ENCODE measurements at places on chromosomes 5 and 9.

- DNase-seq, result no peak
These were observed 35.5 kb downstream of the WDR36 start for GRCh38 chr5:111127453-111128195.

DNA sequence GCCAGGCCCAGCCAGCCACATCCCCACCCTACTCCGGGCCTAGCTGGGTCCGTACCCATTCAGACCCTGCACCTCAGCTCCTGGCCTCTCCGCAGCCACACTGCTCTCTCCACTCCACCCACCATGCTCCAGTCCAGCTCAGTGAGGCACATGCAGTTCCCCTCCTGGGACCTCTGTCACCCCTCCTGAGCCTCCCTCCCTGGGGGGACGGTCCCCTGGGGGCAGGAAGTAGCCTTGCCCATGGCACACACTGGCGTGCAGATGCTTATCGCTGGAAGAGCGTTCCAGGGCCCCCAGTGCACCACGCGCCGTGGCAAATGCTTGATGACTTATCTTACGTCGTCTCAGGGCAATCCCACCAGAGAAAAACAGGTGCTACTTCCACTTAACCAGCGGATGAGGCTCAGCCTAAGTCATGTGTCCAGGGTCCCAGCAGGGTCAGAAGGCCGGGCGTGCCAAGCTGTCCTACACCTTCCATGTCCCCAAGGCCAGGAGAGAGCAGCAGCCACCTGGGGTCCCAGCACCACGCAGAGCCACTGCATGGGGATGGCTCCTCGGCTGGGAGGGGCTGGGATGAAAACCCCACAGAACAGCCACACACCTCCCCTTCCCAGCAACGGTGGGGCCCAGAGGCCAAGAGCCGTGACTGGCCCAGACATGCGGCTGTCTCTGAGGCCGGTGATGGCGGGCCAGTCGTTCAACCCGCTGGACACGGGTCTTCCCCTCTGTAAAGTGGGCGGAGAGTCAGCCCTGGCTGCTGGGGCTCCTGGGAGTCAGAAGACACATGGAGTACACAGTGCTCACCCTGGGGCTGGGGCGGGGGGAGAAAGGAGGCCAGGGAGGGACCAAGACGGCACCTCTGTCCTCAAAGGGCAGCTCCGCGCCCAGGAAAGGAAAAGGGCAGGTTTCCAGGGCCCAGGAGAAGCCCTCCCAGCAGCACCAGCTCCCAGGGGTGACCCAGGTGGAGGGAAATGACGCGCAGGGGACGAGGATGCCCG, 2.6 kb upstream of the CCDC187 start:
- DNase-seq, result no peak

DNA sequence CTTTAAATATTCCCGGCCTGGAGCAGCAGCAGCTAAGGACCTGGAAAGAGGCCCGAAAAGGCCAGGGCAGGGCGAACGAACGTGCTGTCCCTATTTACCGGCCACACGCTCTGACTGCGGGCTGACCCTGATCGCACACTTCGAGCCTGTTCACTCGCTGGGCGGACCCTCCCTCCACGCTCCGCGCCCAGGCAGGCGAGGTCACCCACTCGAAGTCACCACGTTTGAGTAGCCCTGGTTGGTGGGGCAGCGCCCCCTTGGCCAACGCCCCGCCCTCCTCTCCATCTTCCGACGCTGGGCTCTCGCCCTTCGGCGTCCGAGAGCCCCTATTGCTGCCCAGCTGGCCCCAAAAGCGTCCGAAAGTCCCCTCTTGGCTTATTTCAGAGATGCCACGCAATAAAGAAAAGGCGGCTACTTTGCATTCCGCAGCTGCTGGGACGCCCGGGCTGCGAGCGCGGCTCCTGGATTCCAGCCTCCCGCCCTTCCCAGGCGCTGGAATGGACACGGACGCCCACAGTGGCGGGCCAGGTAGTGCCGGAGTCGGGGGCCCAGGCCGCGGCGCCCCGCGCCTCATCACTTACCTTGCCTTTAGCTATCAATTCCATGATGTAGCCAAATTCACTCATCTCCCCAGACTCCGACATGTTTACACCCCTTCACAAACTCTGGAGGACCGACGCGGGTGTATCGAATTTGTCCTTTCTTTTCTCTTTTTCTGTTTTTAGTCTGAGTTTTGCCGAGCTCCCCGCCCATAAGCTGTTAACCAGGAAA, 9.9 kb upstream of the TRIM36 start:
- DNase-seq, result no peak

GRCh38 chr9:119004618-119004990, 364.6 kb downstream of the BRINP1 start:
- DNase-seq, result peak; percentile 73

DNA sequence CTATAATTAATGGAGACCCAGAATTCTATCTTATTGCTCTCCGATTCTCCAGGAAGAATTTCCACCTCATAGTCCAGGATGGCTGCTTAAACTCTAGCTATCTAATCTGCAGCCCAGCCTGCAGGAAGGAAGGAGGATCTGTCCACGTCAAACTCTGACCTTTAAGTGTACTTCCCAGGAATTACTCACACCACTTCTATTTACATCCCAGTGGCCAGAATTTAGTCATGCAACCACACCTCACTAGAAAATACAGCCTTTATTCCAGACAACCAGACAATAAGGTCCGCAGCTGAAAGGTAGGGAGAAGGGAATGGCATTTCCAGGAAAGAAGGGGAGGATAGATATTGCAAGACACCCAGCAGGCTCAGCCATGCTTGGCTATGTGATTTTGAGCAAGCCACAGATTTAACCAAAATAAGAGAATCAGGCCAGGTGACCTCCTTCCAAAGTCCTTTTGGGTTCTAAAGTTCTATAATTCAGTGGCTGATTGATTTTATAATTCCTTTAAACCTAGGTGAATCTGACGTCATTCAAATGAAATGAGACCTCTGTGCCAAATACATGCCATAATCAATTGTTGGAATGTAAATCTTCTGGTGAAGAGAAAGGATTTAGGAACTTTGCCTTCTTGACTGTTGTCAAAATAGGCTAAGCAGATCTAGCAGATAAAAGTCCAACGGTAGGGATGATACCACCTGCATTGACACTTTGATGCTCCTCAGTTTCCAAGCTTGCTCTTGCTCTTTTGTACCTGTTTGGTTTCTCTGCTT, 3.7 kb upstream of the DENND1A start:
- peak; percentile 8 for DNase-seq

- no peak for DNase-seq
These were observed 10.0 kb downstream of the CRB2 start for GRCh38 chr9:123365881-123366528.

GRCh38 chr9:92122061-92122460, 6.8 kb upstream of the SPTLC1 start:
- DNase-seq, result no peak

DNA sequence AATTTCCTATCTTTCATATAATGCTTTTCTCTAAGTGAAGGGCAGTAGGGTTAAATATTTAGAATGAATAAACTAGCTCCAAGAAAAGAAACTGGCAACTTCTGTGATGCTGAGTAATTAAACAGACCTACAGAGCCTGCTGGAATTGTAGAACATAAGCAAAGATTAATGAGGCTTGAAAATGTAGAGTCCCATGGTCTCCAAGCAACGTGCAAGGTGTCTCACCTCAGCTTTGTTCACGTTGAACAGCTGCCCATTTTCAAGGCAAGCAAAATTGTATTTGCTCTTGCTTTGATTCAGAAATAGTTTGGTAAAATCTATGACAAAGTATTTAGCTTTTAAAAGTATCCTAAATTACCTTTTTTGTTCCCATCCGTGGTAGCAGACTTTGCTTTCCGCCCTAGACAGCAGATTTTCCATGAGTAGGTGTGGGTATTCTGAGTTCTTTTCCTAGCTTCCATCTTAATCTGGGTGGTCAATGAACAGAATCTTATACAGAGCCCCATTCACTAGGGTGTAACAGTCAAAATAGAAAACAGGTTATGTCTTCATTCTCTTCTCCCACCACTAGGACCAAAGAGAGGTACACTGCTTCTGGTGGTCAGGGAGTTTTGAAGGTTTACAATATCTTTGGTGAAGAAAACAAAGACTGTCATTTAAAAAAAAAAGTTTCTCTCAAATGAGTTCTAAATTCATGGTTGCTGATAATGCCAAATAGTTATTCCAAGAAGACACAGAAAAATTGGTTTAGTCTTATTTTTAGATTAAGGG, 52.1 kb upstream of the TYRP1 start:
- no peak for DNase-seq

DNA sequence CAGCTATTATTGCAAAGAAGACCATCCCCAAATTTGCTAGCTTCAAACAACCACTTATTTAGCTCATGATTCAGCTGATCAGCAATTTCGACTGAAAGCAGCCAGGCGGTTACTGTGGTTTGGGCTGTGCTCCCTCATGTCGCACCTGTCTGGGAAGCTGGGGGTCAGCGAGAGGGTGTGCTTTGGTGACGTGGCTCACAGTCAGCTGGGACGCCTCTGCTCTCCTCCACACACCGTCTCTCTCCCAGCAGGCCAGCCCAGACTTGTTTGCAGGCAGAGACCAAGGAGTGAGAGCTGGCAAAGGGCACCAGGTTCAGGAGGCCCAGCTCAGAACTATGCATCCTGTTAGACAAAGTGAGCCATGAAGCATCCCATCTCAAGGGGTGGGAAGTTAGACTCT, 140.9 kb downstream of the SYK start:
- DNase-seq, result no peak

- no peak for DNase-seq
These were observed 255.2 kb downstream of the ARHGAP26 start for GRCh38 chr5:143025376-143025775.

- DNase-seq, result no peak
These were observed 72.3 kb downstream of the LMNB1 start for GRCh38 chr5:126849101-126849678.

DNA sequence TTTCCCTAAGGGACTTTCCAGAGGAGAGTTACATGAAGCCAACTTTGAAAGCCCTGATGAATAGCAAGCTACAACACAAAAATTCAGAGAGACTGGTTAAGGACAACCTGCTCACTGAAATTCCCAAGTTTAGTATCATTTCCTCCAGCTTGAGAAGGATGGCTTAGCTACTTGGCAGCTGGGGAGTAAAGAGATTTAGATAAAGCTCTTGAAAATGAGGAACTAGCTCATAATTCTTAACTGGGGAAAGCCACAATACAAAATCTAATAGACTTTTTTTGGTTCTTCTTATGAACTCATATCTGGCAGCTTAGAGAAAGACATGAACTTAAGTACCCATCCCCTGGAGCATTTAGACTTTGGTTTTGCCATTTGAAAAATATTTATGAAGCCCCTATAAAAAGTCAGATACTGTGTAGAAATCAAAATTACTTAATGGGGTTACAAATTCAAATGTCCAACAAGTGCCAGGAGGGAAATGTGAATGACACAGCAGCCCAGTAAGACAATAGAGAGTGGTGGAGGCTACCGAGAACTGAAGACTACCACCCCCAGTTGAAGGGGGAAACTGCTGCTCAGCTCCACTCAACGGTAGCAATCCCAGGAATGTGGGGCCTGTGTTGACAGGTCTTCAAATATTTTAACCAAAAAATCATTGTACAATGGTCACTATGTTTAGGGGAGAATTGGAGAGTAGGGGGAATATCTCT, 79.4 kb upstream of the ADRB2 start:
- DNase-seq, result peak; percentile 10

DNA sequence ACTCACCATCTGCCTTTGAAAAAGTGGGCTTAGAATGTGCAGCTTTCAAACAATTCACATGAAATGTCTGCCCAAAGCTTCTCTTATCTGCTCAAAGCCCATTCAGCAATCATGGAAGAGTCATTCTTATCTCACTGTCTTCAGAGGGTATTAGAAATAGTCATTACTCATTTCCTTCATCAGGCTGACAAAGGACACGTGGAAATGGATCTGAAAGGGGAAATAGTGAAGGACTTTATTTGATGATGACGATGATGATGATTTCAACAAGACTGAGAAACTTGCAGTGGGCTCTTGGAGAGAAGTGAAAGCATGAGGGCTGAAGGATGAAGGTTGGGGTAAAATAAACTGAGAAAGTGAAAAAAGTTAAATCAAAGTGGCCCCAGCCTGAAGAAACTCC, 194.3 kb downstream of the SMARCA2 start:
- DNase-seq, result no peak

- DNase-seq, result peak; percentile 58
These were observed 158.1 kb upstream of the SHB start for GRCh38 chr9:38227061-38227540.

DNA sequence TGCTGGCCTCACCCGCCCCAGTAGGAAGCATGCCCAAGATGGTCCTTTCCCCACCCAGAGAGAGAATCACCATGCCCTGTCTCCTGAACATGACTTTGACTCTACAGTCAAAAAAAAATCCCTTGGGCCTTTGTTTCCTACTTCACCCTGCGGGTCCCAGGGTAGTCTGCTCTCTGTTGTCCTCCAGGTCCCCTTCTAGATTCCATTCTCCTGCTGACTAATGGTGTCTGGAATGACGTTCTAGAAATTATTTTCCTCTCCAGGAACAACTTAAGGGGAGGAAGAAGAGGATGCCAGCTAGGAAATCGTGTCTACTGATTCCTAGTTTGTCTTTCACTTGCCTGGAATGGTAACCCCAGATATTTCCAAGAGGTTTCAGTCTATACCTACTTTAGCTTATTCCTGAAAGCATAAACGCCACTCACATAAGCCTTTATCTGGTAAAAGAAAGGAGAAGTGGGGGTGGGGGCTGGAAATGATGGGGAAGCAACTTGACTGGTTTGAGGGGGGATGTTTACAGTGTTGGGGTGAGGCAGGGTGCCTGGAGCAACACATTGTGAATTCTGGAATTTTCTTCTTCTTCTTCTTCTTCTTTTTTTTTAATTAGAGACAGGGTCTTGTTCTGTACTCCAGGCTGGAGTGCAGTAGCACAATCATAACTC, 93.9 kb downstream of the SNX18 start:
- no peak for DNase-seq
